ENCODE measurements at places on chromosomes 11 and 22. TPM values are rescaled to one million over a fixed set of nuclear protein-coding genes. Genes with fewer than 3 reads are reported as not detected.

The F2 gene
- 0.73 TPM for total RNA-seq

DNA sequence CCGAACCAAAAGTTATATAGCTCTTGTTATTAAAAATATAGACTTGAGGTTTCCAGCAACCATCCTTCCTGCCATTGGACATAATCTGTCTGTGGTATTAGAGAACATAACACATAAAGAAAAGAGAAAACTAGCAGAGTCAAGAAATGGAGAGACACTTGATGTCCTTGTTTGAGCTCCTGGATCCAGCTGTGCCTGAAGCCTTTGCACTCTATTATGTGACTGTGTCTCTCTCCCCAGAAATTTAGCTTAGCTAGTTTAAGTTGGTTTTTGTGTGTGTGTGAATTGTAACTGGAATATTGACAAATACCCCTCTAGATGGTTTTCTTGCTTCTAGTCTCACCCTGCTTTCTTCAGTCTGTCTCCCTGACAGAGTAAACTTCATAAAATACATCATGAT is 61.6 kb downstream of the SC5D start:
- DNase-seq = no peak
- H3K27ac ChIP-seq = no peak overlapping the region
- H3K27me3 ChIP-seq = no peaks in the 10 kb centered on the region

The THY1 gene
- total RNA-seq = 376 TPM

The LRRC56 gene
- 2.5 TPM for total RNA-seq

DNA sequence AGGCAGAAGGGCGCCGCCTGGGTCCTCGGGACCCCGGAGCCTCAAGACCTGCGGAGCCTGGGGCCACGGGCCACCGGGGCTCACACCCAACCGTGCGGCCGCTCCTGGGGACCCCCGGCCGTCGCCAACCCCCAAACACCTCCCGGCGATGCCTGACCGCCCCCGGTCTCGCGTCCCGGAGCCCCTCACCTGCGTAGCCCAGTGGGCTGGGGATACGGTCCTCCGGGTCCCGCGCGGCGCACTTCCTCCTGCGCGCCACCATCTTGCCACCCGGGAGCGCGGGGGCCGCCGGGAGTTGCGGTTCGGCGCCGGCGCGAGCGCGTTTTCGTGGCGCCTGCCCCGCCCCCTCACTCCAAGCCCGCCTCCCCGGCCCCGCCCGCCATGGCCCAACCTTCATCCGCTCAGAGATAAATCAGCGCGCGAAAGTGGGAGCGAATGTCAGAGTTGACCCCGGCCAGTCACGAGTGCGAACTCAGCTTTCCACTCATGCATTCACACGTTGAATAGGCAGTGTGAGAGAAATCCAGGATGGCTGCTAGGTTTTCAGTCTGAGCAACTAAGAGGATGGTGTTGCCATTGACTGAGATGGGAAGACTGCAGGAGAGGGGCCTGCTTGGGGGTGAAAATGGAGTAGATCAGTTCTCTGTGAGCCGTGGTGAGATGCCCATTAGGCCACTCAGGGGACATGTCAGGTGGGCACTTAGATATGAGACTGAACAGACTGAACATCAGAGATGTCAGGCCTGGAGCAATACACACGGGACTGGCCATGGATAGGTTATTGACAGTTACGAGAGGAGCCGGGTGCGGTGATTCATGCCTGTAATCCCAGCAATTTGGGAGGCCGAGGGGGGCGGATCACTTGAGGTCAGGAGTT is at the start of gene RRP7A:
Gene RRP7A (minus strand): TSS at position 272 of the 877 bp plus-strand sequence. CDS start 10 bp downstream, at position 262.
- DNase-seq = peak; percentile 83
- peak within 1 kb of the TSS; percentile 100 for H3K4me3 ChIP-seq
- H3K4me1 ChIP-seq = peaks cover 17% of the 10 kb centered on the region
- H3K36me3 ChIP-seq = peaks cover 21% of the 10 kb centered on the region
- H3K27ac ChIP-seq = peak within 1 kb of the TSS; percentile 97
